ENCODE measurements at places on chromosomes 7 and 10.

GRCh38 chr7:113404245-113404644 lies 285.9 kb upstream of the SMIM30 start:
- DNase-seq, result no peak

DNA sequence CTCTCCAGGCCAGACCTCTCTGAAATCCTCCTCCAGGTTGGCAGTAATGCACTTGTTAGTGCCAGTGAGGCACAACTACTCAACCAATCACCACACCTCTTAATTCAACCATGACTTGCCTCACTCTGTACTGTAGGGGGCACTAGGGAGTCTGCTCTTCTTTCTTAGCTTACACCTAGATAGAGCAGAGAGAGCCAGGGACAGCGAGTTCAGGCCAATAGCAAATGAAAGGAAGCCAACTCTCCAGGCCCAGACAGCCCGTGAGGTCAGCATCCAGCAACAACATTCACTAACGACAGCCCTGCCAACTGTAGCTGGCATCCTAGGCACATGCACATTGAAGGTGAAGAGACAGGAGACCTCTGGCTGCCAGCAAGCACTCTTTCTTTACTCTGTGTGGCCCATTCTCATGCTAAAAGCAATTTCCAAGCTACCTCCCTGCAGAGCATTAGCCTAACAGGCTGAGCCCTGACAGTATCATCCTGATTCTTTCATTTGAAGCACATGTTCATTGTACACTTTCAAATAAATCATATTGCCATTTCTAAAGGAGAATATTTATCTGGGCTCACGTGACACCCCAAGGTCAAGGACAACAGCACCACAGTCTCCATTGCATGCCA lies 136.3 kb downstream of the DPY19L1 start:
- DNase-seq, result no peak

DNA sequence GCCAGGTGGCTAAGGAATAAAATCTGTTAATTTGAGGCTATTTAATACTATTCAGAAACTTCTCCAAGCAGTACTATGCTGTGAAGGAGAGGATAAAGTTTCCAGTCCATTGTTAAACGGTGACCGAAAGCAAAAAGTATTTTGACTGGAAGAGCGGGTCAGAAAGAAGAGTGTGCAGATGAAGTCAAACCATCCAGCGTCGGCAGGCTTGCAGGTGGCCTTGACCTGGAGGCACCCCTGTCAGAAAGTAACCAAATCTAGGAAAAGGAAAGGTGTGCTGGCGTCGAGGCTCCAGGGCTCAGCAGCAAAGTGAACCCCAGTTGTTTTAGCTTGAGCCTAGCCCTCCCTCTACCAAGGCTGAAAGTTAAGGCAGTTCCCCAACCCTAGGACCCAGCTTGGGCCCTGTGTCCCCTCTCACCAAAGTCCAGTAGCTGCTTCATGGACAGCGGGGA lies 544 bp downstream of the PDK4 start:
- DNase-seq, result no peak

GRCh38 chr10:119301397-119301796 lies 94.0 kb downstream of the GRK5 start:
- DNase-seq, result no peak

DNA sequence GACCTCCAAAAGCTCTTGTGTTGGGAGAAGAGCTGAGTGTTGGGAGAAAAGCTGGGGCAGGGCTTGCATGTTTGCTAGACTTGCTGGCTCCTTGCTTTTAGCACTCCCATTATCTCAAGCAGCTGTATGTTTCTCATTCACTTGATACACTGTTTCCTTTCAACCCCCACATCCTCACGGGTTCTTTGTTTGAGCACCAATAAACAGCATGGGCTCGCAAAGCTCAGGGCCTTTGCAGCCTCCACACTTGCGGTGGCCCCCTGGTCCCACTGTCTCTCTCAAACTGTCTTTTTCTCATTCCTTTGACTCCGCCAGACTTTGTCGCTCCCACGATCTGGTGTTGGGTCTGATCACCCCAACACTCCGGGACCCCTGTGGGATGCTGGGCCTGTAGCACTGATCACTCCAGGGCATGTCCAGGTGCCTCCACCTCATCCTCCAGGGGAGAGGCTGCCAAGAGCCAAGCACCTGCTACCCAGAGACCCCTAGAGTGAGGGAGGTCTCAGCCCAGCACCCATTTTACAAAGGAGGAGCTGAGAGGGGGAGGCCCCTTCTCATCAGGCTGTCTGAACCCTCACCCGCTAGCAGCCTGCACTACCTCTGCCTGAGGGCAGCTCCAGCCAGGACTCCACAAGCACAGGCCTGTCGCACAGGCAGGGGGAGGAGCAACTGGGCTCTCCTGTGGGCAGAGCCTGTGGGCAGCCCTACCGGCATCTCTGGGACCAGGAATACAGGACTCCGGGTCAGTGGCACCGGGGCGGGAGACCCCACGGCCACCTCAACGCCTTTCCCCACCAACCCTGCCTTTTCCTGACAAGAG lies 49.1 kb upstream of the MSMB start:
- DNase-seq, result no peak

DNA sequence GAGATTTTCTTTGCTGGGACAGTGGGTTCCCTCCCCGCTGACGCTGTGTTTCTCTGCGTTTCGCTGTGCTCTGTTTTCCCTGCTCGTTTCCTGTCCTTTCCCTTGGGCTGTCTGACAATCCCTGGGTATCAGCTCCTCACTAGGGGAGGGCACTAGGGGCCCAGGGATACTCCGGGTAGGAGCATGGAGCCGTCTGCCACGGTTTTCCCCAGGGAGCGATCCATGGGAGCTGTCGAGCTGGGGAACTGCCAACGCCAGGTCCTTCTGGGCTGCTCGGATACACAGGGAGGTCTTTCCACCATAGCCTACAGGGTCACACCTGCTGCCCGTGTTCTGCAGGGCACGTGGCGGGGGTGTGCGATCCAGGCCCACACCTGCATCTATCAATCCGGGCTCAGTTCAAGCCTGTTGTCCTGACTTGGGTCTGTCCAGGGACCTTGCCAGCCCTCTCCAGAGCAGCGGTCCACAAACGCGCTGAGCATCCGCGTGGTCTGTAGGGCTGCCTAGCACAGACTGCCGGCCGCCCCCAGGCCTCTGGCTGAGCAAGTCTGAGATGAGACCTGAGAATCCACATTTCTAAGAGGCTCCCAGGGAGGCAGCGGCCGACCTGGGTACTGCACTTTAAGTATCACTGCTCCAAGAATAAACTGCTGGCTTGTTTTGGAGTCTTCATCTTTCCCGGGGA lies 263.1 kb downstream of the ELFN1 start:
- no peak for DNase-seq

DNA sequence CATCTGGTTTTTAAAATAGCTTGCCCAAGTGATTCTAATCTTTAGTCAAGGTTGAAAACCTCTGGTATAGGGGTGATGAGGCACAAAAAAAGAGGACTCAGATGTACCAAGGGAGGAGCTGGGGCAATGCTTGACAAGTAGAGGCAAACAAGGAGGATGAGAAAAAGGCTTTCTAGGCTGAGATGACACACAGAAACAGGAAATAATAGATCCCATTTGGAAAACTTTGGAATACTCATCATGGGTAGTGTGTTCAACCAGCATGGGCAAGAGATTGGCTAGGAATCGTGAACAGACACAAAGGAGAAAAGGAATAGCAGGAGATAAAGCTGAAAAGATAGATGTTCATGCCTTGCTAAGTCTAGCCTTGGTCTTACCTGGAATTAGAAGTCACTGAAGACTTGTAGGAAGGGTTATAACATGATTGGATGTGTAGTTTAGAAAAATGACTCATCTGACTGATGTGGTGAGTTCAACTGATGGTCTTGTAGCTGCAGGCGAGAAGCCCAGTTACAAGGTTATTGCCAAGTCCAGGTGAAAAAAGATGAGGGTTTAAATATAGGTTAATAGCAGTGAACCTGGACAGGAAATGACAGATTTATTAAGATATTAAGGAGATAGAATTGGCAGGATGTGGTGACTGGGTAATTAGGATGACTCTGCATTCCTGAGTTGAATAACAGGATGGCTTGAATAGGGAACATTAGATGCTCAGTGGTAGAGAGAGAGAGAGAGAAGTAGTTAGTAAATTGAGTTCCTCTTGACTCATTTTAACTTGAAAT lies 214.0 kb upstream of the LRGUK start:
- DNase-seq, result no peak

- no peak for DNase-seq
Measured at GRCh38 chr10:129520440-129521080, 53.5 kb downstream of the MGMT start.

DNA sequence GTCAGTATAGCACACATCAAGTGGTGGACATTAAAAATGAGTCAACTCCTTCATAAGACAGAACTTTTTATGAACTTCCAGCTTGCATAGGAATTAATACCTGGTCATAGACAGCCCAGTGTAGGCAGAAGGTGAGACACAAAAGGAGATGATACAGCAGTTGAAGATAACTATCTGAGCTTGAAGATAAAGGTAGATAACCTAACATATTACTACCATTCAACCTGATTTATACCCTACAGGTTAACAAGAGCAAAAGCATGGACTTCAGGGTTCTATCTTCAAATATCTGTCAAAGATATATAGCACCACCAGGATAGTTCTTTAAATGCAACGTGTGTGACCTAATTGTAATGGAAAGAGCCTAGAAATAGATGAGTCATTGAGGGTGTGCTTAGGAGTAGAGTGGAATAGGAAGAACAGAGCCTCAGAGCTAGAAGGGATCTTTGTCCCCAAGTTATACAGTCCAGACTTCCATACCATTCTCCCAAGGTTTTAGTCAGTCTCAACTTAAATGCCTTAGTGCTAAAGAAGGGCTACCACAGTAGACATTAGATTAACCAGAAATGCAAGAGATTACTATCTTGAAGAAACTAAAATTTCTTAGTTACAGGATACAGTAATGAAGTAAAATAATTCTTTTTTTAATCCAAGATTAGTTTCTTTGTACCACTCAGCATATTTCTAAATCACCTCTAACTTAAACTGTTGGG lies 9.2 kb downstream of the ZNF800 start:
- DNase-seq, result no peak

DNA sequence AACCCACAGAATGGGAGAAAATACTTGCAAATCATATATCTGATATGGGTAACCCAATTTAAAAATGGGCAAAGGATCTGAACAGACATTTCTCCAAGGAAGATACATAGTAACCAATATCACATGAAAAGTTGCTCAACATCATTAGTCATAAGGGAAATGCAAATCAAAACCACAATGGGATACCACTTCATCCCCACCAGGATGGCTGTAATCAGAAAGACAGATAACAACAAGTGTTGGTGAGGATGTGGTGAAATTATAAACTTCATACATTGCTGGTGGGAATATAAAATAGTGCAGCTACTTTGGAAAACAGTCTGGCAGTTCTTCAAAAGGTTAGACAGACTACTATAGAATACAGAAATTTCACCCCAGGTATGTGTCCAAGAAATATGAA lies 19.3 kb downstream of the AOC1 start:
- no peak for DNase-seq

DNA sequence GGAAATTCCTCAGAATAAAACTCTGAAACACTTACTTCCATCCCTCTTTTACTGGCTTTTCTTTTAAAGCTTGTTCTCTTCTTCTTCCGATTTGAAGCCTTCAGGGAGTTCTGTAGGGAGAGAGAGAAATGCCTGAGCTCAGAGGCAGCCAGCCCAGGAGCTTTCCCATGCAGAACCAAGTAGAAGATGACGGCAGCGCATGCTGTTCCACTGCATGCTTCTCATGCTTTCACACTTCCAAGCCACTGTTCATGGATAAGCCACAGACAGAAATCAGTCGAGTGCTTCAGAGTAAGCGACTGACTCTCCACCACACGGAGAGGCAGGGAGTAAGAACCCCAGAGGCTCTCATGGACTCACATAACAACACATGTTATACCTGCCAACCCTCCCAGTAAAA lies 237.3 kb downstream of the DGKI start:
- no peak for DNase-seq

DNA sequence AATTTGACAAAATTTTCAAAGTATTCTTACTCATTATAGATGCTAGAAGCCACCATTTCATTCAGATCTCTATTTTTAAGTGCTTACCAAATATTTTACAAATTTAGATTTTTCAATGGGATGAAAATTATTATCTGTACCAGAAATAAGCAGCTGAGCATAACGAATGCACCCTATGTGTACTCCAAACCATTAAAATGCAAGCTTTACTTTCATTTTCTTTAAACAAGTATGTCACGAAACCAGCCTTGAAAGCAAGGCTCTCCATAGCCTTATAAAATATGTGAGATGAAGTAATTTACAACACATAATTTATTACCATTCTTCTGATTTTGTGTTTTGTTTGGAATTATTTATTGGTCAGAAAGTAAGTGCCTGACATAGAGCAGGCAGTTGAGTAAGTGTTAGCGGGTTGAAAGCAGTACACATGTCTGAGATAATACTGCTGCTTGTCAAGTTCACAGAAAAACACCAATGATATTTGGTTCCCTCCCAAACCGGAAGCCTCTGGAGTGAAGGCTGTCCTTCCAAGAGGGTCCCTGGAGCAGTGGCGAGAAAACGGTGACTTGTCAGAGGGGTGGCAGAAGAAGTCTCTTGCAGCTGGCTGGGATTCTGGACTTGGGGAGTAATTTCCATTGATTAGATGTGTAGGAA lies 322.7 kb upstream of the PFKP start:
- no peak for DNase-seq

DNA sequence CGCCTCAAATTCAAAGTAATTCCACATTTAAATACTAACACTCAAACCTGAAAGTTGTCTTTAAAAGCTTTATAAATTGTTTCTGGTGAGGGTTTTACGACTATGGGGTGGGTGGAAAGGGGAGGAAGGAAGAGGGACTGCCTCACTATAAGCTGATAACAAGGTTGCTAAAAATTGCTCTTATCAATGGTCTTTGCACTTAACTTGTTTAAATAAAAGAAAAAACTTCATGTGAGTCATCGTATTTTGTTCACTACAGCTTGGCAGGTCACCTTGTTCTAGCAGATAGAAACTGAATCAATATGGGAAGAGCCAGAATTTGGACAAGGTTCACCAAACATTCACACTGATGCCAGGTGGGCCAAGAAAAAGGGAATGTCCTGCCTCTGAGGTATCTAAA lies 129.2 kb downstream of the TES start:
- no peak for DNase-seq

DNA sequence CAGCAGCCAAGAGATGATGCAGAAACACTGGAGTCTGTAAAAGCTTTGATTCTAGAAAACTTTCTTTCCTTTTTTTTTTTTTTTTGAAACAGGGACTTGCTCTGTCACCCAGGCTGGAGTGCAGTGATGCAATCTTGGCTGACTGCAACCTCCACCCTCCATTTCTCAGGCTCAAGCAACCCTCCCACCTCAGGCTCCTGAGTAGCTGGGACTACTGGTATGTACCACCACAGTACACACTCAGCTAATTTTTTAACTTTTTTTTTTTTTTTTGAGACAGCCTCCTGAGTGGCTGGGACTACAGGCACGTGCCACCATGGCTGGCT lies 17.0 kb upstream of the BAG3 start:
- no peak for DNase-seq

- no peak for DNase-seq
Measured at GRCh38 chr10:132477398-132478340, 59.9 kb upstream of the INPP5A start.

Measured in GM12864 (cell line).